ENCODE measurements at places on chromosomes 16 and 17.

GRCh38 chr16:69408475-69408874 lies 15.9 kb upstream of the CYB5B start:
- no peaks in the 10 kb centered on the region for H3K27me3 ChIP-seq
- H3K4me1 ChIP-seq, result peaks cover 8% of the 10 kb centered on the region
- no peak overlapping the region for H3K27ac ChIP-seq
- H3K36me3 ChIP-seq, result no peaks in the 10 kb centered on the region
- H3K4me3 ChIP-seq, result no peak overlapping the region

- H3K36me3 ChIP-seq, result no peaks in the 10 kb centered on the region
- no peak overlapping the region for H3K27ac ChIP-seq
These were observed 1389.4 kb upstream of the GOT2 start for GRCh38 chr16:60123392-60124023.

DNA sequence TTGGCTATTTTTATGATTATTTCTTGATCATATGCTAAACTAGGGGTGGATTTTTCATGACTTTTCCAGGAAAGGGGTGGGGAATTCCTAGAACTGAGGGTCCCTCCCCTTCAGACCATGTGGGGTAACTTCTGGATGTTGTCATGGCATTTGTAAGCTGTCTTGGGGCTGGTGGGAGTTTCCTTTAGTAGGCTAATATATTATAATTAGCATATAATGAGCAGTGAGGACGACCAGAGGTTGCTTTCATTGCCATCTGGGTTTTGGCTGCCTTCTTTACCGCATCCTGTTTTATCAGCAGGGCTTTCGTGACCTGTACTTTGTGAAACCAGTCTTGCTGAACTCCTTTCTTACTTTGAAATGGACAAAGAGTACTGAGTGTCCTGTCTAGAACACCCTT lies 40.4 kb upstream of the ABCA5 start:
- H3K27ac ChIP-seq, result no peak overlapping the region
- no peaks in the 10 kb centered on the region for H3K27me3 ChIP-seq
- no peak for DNase-seq
- H3K36me3 ChIP-seq, result no peaks in the 10 kb centered on the region

DNA sequence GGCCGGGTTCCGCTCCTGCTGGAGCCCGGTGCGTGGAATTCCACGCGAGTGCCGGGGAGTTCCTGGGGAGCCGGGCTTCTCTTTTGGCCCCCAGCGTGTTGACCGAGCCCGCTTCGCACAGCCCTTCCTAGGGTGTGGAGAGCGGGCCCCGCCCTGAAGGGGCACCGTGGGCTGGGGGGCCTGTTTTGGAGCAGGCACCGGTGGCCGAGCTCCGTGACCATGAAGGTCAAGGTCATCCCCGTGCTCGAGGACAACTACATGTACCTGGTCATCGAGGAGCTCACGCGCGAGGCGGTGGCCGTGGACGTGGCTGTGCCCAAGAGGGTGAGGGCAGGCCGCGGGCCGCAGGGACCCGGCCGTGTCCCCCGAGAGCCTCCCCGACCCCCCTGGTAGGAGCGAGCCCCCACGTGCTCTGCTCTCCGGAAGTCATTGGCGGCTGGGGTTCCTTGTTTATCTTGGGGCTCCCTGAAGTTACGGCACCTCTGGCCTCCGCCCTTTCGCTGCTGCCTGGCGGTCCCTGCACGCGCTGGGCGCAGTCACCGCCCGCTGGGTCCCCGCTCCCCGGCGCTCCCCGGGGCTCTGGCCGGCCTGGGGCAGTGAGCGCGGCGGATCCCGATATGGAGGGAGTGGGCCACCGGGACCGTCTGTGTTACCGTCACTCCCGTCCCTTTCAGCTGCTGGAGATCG lies 528 bp downstream of the HAGHL start:
- H3K27ac ChIP-seq, result no peak overlapping the region
- H3K36me3 ChIP-seq, result no peaks in the 10 kb centered on the region
- H3K4me1 ChIP-seq, result peaks cover 9% of the 10 kb centered on the region
- H3K27me3 ChIP-seq, result peaks cover 15% of the 10 kb centered on the region

DNA sequence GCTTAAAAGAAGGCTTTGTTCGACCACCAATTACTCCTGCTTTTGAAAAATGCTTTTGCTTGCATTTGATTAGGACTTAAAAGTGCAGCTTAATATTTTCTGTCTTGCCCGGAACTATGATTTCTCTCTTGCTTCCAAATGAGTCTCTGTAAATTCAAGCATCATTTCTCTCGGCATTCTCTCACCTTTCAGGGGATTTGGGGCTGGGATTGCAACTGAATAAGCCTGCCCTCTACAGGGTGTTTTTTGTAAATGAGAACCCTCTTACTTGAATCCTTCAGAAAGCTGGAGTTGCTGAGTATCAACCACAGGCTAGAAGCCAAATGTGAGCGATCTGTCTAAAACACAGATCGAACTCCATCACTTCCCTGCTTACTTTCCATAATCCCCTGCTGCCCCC lies 234.6 kb downstream of the TMEM114 start:
- no peaks in the 10 kb centered on the region for H3K4me1 ChIP-seq
- H3K4me3 ChIP-seq, result no peak overlapping the region
- no peak for DNase-seq
- no peaks in the 10 kb centered on the region for H3K27me3 ChIP-seq
- H3K27ac ChIP-seq, result no peak overlapping the region
- H3K36me3 ChIP-seq, result no peaks in the 10 kb centered on the region
